ENCODE measurements at places on chromosomes 11 and 22.

- H3K36me3 ChIP-seq: no peaks in the 10 kb centered on the region
- peaks cover 14% of the 10 kb centered on the region for H3K4me1 ChIP-seq
- no peak for DNase-seq
- H3K4me3 ChIP-seq: no peak overlapping the region
Observed at GRCh38 chr22:50544746-50545253, 899 bp upstream of the KLHDC7B start.

DNA sequence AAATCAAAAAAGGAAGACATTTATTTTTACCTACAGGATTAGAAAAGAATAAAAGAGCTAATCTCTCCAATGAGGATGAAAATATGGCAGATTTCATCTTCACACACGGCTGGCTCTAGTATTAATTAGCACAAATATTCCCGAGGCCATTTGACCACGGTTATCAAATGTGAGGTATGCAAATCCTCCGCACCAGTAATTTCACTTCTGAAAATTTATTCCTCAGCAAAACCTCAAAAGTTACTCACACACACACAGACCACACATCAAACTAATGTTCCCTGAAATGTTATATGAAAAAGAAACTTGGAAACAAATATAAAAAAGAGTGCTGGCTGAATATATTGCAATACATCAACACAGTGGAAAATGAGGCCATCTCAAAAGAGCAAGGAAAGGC, 32.8 kb downstream of the CELSR1 start:
- H3K27ac ChIP-seq: no peak overlapping the region
- no peaks in the 10 kb centered on the region for H3K4me1 ChIP-seq
- H3K36me3 ChIP-seq: no peaks in the 10 kb centered on the region
- no peak overlapping the region for H3K4me3 ChIP-seq
- no peaks in the 10 kb centered on the region for H3K27me3 ChIP-seq
- DNase-seq: no peak

DNA sequence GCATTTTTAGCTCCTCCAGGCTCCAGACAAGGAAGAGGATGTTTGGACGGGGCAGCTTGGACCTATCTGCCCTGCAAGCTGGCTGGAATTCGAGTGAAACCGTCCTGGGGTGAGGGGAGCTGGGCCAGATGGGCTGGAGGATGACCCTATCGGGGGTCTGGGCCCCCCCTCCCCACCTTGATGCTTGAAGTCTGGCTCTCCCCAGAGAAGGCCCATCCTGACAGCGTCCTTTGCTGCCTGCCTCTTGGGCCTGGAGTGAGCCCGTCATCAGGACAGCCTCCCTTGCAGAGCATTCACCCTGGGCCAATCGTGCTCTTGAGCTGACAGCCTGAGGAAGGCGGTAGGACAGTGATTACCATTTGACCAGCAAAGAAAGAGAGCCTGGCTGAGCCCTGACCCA, 5.3 kb upstream of the PDGFB start:
- H3K4me3 ChIP-seq: no peak overlapping the region
- H3K27ac ChIP-seq: peak overlapping the region; percentile 69
- H3K36me3 ChIP-seq: no peaks in the 10 kb centered on the region
- peaks cover 62% of the 10 kb centered on the region for H3K4me1 ChIP-seq
- no peaks in the 10 kb centered on the region for H3K27me3 ChIP-seq

DNA sequence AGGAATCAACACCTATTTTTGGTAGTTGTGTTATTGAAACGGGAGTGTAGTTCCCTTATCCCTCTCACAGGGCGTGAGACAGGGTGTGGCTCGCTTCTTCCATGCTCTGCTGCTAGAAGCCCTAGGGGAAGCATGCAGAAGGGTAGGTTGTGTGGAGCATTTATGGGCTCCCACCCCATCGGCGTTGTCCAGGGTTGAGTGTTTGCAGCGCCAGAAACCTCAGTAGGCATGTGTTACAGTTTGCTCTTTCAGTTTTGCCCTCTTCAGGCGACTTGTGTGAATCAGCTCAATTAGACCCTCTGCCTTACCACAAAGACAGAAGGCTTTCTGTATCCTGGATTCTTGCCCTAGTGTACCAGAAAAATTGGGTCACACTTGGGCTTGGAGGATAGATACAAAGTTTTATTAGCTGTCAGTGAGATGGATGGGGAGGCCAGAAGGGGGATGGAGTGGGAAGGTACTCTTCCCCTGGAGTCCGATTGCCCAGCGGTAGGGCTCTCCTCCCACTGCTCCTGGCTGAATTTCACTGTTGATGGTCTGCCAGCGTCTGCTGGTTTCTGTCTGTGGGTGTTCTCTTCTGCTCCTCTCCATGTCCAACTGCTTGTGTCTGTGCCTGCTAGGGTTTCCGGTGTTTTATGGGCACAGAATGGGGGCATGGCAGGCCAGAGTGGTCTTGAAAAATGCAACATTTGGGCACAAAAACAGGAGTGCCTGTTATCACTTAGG, 358.3 kb upstream of the CTSC start:
- no peak for DNase-seq
- H3K4me1 ChIP-seq: no peaks in the 10 kb centered on the region
- H3K27me3 ChIP-seq: no peaks in the 10 kb centered on the region

DNA sequence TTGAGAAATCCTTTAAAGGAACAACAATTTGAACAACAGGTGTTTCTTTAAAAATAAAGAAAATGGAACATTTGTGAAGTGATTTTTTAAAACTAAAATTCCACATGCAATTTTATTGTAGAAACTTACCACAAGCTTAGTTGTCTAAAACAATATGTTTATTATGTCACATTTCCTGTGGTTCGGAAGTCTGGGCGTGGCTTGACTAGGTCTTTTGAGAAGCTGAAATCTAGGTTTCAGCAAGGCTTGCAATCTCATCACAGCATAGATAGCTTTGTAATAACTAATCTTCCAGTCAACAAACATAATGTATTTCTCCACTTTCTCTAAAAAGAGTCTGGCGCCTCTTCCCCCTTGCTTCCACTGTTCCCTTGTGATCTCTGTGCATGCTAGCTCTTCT, 27.0 kb downstream of the MS4A6A start:
- H3K4me3 ChIP-seq: no peak overlapping the region
- H3K4me1 ChIP-seq: no peaks in the 10 kb centered on the region
- H3K36me3 ChIP-seq: no peaks in the 10 kb centered on the region
- no peaks in the 10 kb centered on the region for H3K27me3 ChIP-seq
- no peak overlapping the region for H3K27ac ChIP-seq

DNA sequence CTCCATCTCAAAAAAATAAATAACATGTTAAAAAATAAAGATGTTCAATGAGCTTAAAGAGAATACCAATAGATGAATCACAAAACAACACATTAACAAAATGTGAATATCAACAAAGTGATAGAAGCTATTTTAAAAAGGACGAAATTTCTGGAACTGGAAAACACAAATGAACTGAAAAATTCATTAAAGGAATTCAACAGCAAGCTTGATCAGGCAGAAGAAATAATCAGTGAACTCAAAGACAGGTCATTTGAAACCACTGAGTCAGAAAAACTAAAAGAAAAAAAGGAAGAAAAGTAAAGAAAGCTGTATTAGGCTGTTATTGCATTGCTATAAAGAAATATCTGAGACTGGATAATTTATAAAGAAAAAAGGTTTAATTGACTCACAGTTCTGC, 7.0 kb upstream of the MTMR2 start:
- peaks cover 7% of the 10 kb centered on the region for H3K4me1 ChIP-seq
- H3K36me3 ChIP-seq: no peaks in the 10 kb centered on the region
- DNase-seq: no peak
- no peaks in the 10 kb centered on the region for H3K27me3 ChIP-seq
- no peak overlapping the region for H3K4me3 ChIP-seq

- H3K4me3 ChIP-seq: no peak overlapping the region
- no peaks in the 10 kb centered on the region for H3K27me3 ChIP-seq
- peaks cover 11% of the 10 kb centered on the region for H3K36me3 ChIP-seq
- peak overlapping the region; percentile 99 for H3K27ac ChIP-seq
- DNase-seq: no peak
- peaks cover 95% of the 10 kb centered on the region for H3K4me1 ChIP-seq
Observed at GRCh38 chr11:62513626-62514025, 33.0 kb downstream of the AHNAK start.

All from Panc1 (cell line).